Stimulated activated CD4-positive, alpha-beta T cell treated with anti-CD3 and anti-CD28 coated beads, Interleukin-1b, Interleukin-23, amount 100 ng/mL, for 48 hours (primary cell): ENCODE measurements at places on chromosomes 6 and 20.

DNA sequence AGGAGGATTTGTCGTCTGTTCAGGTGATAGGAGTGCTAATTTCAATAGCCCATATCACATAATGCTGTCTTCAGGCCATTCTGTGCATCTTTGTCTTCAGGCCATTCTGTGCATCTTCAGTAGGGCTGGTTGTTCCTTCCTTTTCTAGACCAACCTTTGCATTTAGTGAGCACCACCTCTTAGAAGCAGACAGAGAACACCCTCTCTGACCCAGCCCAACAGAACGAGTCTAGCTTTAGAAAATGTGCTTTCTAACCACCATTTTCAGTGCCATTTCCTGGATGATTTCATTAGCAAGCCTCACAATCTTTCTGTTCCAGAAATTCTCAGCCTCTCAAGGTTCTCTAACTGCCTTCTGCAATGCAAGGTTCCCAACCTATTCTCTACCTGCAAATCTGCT is 215.3 kb upstream of the KCNQ5 start:
- DNase-seq, result no peak

GRCh38 chr20:36527331-36528125 is 13.8 kb upstream of the MYL9 start:
- no peak for DNase-seq

DNA sequence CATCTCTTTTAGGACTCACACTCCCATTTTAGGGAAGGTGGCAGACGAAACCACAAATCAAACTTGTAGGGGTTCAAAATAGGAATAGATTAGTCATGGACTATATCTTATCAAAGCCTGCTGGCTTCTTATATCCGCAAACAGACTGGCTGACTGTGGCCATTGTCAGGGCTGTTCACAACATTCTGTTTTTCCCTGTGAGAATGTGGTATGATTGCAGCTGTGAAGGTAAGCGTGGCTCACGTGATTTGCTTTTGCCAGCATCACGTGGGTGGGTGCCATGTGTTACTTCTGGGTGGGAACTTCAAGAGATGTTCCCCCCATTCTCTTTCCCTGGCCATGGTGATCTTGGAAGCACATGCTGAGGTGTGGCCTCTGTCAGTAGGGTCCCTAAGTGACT is 5.9 kb downstream of the IP6K3 start:
- no peak for DNase-seq

DNA sequence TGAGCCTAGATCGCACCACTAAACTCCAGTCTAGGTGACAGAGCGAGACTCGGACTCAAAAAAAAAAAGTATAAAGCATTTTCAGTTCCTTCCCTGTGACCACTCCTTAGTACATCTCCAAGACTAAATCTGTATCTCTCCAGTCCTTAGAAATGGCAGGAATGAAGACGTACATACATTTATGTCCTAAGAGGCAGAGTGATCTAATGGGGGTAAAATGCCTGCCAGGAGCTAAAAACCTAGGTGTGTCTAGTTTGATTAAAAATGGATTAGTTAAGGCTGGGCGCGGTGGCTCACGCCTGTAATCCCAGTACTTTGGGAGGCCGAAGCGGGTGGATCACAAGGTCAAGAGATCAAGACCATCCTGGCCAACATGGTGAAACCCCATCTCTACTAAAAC is 70.4 kb downstream of the ALDH5A1 start:
- no peak for DNase-seq

GRCh38 chr6:29653452-29654038 is 3.3 kb upstream of the MOG start:
- peak; percentile 34 for DNase-seq

GRCh38 chr20:10672624-10673127 is 1.1 kb downstream of the JAG1 start:
- peak; percentile 55 for DNase-seq

GRCh38 chr20:14583413-14583812 is 246.0 kb upstream of the FLRT3 start:
- DNase-seq, result no peak
